ENCODE measurements at places on chromosomes 11 and 22.

- DNase-seq: no peak
These were observed 65.8 kb downstream of the SLC22A12 start for GRCh38 chr11:64656862-64657261.

DNA sequence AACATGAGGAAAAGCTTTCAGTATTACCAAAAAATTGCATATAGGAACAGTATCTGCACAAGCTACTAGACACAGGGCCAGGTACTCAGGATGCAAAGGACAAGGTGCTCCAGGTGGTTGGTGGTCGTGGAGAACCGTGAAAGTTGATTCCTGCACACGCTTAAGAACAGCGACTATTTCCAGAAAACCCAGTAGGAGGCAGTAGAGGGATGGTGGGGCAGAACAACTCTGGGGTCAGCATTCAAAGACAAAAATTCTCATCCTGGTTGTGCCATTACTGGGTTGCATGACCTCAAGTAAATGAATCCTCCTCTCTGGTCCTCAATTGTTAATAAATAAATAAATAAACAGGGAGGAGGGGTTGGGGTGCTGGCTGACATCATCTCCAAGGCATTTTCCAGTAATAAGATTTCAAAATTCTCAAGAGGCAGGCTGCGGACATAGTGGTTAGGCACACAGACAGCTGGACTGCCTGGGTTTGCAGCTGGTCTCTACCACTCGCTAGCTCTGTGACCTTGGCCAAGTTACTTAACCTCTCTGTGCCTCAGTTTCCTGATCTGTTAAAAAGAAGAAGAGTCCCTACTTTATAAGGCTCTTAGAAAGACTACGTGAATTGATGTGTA is 89.6 kb downstream of the ISX start:
- no peak for DNase-seq

DNA sequence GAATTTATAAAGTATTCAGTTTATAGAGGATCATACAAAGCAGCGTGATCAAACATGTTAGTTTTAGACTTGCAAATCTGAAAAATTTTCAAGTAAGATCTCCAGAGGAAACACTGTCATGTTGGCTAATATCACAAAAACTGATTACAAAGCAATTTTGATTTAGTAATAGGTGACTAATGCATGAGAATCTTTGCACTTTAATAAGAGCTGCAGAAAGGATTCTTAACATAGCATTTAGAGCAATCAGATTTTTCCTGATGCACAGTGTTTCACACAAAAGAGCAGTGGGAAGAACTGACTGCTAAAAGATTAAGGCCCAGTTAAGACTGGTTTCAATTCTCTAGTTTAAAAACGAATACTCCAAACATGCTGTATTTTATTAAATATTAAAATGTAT is 321.2 kb downstream of the GUCY1A2 start:
- DNase-seq: no peak

DNA sequence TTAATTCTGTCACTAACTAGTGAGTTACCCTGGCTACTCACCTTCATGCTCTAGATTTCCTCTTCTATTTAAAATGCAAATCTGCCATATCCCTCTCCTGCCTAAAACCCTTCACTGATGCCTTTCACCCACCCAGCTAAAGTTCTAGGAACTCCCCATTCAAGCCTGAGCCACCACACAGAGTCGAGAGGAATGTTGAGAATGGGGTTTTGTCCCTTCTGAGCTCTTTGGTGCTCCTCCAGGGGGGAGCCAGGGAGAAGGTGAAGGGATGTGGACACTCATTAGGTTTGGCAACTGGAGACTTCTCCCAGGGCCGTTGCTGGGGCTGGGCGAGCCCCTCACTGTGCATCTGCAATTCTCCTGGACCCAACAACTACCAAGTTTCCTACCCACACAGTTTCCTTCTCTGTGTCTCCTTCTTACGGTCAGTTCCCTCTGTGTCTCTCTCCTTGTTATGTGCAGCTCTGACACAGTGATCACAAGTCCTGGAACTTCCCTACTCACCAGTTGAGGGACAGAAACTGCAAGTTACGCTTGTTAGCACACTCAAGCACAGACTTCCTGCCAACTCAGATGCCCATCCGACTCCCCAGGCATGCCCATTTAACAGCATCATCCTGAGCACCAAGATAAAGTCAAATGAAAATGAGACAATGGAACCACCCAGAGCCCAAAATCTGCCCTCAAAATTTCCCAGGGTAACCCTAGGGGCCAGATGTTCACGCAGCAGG is 6.5 kb upstream of the IL10RA start:
- DNase-seq: no peak

DNA sequence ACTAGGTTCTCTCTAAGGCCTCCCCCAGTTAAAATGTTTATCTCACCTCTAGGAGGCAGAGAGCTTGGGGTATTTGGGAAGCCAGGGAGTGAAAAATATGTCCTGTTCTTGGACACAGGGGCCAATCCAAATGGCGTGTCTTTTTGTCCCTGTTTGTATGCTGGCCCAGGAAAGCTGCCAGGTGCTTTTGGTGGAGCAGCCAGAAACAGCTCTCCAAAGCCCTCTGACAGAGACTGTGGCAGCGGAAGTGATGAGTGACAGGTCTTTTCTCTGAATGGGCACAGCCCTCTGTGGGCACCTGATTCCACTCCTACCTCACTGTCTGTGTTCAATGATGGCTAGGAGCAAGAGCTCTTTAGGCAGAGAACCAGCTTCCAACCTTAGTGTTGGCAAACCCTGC is 106.4 kb upstream of the KIRREL3 start:
- no peak for DNase-seq

DNA sequence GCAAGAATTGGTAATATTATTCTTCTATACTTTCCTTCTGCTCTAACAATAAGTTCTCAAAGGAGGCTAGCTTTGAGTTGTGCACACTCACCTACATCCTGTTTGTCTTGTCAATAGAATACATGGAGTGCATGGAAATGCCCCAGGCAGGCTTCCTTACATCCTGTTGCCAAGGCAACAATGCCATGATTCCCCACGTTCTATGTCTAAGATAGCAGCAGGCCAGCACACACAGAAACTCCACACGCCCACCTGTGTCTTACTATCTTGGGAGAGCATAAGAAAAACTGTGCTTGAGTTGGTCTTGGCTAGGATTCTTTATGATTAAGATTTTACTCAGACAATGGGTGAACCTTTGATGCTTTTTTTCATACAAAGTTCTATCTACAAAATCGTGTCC is 379.2 kb downstream of the AASDHPPT start:
- DNase-seq: no peak

DNA sequence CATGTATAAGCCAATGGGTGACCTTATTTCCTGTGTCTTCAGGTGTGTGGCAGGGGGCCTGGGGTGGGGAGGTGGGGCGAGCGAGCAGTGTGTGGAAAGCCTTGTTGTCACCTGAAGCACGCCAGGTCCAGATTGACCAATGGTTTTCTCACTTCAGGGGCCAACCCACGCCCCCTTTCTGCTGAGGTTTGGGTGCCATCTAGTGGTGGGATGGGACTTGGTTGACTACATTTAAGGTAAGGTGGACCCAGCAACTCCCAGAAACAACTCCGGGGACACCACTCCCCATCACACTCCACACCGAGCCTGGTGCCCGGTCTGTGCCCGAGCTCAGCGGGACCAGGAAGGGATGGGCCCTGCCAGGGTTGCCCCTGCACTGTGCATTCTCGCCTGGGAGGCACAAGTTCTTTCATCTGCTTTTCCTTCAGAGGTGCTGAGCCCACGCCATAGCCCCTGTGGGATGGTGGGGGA is 40.0 kb downstream of the TPCN2 start:
- peak; percentile 68 for DNase-seq

DNA sequence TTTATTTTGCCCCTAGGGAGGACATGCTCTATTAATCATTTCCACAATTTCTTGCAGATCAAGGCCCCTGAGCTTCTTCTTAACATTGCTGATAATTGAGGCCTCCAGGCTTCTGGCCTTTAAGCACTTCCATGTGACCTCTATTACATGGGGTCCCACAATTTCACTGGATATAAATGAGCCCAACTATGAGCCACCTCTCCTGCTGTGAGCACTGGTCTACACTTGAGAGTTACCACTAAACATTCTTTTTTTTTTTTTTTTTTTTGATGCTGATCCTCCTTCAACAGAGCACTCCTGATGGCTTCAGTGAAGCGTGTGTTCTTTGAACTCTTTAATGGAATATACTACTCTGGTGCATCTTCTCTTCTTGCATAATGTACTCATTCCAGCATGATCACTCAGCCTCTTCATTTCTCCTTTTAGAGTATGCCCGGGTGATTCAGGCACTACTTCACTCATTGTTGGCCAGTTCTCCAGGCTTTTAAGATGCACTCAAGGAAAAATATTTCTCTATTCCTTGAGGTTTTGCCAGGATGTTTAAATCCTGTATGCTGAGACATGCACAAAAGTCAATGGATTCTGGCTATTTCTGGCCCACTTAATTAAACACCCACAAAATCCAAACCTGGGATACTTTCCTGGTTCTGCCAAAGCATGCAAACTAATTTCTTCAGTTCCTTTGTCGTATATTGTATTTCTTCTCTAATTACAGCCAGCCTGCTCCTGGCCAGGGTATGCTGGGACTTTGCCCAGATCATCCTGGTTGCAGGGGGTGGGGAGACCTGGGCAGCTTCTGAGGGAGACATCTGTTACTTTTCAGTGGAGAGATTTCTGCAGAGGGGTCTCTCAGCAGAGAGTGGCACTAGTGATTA is 257.8 kb upstream of the LUZP2 start:
- DNase-seq: no peak

DNA sequence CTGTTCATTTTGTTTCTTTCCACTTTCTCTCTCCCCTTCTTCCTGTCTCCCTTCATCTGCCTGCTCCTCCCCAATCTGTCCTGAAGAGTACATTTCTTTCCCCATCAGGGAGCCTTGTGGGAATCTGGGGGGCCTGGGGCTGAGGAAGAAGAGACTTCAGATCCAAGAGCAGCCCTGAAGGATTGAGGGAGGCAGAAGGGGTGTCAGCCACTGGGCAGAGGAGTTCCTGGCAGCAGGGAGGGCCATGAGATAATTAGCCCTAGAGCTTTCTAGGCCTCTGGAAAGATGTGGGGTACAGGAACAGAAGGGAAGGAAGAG is 24.4 kb upstream of the OAF start:
- no peak for DNase-seq

DNA sequence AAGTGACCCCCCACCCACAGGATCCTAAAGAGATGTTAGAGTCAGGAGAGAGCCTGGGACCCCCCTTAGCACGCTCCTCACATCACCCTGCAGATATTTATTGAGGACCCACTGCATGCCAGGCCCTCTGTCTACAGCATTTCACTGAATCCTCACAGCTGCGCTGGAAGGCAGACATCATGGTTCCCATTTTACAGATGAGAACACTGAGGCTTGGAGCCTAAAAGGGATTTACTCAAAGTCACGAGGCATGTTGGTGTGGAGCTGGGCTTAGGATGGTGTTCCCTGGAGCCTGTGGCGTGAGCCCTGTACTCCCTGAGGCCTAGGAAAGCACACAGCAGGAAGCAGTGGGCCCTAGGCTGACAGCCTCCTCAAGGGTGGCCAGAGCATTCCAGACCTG is 39.2 kb upstream of the LRRC32 start:
- DNase-seq: no peak

DNA sequence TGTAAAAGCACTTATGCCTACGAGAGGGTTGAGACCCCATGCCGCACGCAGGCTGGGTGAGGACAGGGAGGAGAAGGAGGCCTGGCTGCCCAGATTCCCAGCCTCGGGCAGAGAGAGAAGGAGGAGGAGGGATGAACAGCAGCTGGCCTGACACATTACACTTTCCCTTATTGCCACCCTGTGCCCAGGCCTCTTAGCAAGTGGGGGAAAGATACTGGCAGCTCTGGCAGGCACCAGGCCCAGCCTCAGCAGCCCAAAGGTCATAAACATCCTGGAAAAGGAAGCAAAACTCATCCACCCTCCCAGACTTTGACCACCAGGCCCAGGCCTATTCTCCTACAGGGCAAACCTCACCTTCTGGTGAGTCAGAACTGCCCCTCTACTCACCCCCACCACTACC is 4.7 kb downstream of the PLAAT3 start:
- peak; percentile 49 for DNase-seq

DNA sequence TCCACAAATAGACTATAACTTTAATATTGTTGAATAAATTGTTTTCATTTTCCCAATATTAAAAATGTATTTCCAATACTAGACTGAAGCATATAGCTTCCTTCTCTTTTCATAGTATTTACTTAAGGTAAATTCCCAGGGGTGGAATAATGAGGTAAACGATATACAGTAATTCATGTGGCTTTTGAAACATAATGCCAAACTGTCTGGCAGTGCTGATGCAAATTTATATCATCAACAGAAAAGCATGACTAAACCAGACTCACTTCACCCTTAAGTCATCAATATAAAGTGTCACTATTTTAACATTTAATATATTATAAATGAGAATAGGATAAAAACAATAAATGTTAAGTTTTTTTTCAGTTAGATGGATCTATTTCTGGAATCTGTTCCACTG is 13.6 kb downstream of the C2CD3 start:
- no peak for DNase-seq

DNA sequence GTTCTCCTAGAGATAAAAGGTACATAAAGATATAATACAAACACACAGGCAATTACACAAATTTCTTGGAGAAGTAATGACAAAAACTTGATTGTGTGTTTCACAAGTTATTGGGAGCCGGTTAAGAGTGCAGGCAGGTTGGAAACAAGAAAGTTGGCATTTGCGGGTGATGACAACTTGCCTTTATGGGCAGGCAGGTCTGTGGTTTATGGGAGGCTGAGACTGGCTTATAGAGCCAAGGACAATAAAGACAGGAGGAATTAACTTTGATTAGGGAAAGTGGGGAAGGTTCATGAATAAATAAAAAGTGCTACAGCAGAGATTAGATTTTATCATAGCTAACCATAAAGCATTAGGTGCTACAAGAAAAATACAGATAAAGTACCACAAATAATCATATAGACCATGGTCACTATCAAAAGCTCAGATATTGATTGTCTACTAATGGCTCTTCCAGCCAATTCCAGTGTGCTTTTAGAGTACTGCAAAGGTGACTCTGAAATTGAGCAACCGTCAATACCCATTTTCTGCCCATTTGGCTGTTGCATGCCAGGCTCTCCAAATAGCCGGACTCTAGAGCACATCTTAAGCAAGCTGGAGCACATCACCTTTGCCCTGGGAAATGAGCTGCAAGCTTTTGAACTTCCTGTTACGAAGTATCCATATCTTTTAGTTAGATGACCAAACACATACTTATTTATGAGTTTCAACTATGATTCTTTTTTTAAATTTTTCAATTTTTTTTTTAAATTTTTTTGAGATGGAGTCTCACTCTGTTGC is 33.9 kb upstream of the GAB2 start:
- DNase-seq: no peak

- no peak for DNase-seq
These were observed 1.9 kb downstream of the NLRP6 start for GRCh38 chr11:279966-280705.

GRCh38 chr11:107547961-107548360 is 17.6 kb downstream of the ALKBH8 start:
- DNase-seq: no peak

DNA sequence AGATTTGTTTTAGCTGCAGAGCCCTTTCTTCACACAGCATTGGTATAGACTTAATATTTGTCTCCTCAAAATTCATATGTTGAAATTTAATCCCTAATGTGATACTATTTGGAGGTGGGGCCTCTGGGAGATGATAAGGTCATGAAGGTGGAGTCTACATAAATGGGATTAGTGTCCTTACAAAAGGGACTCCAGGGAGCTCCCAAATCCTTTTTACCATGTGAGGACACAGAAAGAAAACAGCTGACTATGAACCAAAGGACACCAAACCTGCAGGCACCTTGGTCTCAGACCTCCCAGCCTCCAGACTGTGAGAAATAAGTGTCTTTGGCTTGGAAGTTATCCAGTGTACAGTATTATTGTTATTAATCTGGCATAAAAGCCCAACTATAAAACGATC is 10.2 kb downstream of the SLC35F2 start:
- DNase-seq: no peak

- DNase-seq: no peak
These were observed 42.5 kb downstream of the CTSC start for GRCh38 chr11:88295028-88295427.

Data from left cardiac atrium (tissue), 4 donors.